Hematopoietic multipotent progenitor cell (in vitro differentiated cells): ENCODE measurements at places on chromosomes 12 and 14. TPM values are rescaled to one million over a fixed set of nuclear protein-coding genes. Genes with fewer than 3 reads are reported as not detected.

The CDKN1B gene
- total RNA-seq, result 123 TPM

DNA sequence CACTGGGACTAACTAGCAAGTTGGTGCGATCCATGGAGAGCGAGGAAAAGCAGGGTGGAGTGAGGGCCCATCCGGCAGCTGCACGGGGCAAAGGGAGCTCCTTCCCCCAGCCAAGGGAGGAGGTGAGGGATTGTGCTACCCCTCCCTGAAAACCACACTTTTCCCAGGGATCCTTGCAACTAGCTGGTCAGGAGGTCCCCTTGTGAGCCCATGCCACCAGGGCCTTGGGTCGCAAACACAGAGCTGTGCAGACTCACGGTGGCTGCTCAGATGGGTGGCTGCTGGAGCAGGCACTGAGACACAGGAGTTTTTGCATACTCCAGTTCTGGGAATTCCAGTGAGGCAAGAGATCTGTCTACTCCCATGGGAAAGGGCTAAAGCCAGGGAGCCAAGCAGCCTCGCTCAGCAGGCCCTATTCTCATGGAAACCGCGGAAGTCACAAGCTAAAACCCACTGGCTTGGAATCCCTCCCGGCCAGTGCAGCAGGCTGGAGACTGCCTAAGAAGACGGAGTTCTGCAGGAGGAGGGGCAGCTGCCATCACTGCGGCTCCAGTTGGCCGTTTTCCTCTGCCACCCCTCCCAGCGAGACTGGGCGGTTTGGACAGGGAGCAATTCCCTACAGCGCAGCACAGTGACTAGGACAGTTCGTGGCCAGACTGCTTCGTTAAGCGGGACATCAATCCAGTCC, 10.9 kb upstream of the ZNF705A start:
- DNase-seq, result no peak

GRCh38 chr12:1640328-1641234, 11.6 kb downstream of the WNT5B start:
- no peak for DNase-seq

The HELB gene
- 7.3 TPM for total RNA-seq

The CLEC1A gene
- total RNA-seq, result under 0.01 TPM

- DNase-seq, result no peak
Observed at GRCh38 chr14:94381149-94382030, 7.0 kb downstream of the SERPINA1 start.

DNA sequence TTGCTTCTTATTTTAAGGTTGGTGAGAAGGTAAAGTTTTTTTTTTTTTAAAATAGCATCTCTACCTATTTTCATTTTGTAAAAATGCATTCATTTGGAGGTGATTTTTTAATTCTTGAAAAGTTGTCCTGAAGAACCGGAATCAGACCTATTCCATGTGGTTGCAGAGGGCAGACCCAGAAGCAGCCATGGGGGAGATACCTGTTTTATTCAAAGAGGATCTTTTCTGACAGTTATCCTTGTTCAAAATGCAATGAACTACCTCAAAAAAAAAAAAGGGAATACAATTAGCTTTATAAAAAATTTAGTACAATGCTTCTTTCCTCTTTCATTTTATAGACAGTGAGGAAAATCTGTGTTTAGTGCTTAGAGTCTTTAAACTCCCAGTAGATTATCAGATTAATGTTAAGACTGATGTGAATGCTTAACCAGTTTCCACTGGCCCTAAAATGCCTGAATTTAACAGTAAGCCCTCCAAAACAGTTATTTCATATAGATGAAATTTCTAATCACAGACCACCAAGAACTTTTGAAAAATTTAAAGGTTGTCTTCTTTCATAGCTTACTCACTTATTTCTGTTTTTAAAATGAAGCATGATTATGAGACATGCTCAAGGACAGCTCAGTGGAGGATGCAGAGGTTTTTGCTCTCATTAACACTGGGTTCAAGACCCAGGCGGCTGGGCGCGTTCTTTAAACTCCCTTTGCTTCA, 8.6 kb upstream of the NEMF start:
- no peak for DNase-seq

The OVCH1 gene
- not detected for total RNA-seq

The CD27 gene
- 1.1 TPM for total RNA-seq

- DNase-seq, result no peak
Observed at GRCh38 chr12:18375583-18375982, 114.3 kb downstream of the PIK3C2G start.

- peak; percentile 34 for DNase-seq
Observed at GRCh38 chr12:8499616-8500015, 13.7 kb upstream of the CLEC4D start.

The PIWIL1 gene
- total RNA-seq, result not detected

DNA sequence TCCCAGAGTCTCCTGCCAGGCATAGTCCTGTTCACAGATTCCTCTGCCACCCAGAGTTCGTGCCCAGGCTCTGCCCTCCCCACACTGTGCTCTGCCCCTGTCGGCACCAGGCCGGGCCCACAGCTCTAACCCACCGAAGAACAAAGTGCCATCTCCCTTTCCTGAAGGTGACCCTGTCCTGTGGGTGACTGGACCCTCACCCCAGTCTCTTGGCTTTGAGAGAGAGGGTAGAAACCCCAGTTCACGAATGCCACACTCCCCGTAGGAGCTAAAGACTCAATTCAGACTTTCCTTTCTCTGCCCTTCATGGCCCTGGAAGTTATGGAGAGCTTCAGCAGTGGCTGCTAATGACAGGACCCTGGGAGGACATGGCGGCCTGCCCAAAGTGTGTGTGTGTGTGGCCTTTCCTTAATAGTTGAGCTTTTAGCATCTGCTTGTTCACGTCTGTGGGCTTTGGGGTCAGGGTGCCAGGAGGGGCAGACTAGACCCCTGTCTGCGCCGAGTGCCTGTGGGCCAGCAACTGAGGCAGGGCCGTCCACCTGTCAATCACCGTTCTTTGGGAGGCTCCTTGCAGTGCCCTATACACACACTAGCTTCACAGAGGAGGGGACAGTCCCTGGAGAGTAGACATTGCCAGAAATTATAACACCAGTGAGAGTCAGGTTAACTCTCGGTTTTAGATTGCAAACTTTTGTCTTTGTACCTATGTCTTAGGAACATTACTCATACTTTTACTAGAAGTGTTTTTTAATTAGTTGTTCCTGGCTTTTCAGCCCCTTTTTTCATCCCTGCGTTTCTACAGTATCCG, 84.6 kb upstream of the DYNC1H1 start:
- no peak for DNase-seq

- no peak for DNase-seq
Observed at GRCh38 chr12:124756760-124757159, 106.9 kb downstream of the SCARB1 start.

GRCh38 chr12:5776091-5776490, 169.0 kb downstream of the ANO2 start:
- no peak for DNase-seq

DNA sequence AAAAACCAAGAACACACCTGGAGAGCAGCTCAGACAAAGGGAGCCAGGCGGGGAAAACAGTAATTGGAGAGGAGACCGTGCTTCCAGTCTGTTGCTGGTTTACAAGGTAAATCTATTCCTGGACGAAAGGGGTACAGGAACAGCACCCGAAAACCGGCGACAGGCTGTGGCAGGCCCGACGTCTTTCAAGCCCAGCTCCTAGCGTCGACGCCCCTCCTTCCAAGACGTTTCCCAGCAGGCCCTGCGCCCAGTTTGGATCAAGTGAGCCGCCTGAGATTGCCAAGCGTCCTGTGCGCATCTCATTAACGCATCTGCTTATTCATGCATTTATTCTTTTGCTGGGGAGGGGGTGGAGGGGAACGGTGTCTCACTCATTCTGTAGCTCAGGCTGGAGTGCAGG, 1.4 kb downstream of the C12orf56 start:
- DNase-seq, result no peak

GRCh38 chr12:83168751-83169150, 482.0 kb downstream of the TMTC2 start:
- DNase-seq, result no peak

DNA sequence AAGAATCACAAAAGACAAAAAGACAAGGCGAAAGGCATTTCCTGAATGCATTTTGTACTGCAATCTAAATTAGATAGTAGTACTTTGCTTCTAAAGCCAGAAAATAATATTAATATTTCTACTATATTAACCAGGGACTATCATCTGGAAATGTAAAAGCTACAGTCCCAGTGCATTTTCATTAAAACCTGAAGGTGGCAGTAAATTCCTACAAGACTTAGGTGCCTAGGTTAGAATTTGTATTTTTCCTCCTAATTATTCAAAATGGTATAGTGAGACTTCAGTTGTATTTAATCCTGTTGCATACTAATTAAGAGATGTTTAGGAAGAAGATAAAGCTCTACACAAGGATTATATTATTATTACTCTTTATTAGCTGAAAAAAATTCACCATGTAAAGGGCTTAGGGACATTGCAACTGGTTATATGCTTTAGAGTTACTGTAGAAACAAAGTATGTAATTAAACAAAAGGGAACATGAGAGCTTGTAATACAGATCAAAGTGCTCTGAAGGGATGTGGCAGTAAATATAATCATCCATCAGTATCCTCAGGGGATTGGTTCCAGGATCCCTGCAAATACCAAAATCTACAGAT, 53.6 kb downstream of the BRMS1L start:
- DNase-seq, result peak; percentile 15

DNA sequence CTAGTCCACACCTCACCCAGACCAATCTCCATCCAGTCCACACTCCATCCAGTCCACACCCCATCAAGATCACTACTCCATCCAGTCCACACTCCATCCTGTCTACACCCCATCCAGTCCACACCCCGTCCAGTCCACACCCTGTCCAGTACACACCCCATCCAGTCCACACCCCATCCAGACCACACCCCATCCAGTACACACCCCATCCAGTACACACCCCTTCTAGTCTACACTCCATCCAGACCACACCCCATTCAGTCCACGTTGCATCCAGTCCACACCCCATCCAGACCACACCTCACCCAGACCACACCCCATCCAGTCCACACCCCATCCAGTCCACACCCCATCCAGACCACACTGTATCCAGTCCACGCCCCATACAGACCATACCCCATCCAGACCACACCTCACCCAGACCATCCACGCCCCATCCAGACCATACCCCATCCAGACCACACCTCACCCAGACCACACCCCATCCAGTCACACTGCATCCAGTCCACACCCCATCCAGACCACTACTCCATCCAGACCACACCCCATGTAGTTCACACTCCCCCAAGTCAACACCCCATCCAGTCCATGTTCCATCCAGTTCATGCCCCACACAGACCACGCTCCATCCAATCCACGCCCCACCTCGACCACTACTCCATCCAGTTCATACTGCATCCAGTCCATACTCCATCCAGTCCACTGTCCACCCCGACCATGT, 116.6 kb upstream of the RTL1 start:
- DNase-seq, result no peak

The EAPP gene
- total RNA-seq, result 35.5 TPM

The KRT80 gene
- total RNA-seq, result under 0.01 TPM

GRCh38 chr12:1518591-1519516, 75.5 kb downstream of the FBXL14 start:
- DNase-seq, result no peak

GRCh38 chr14:57870686-57871457, 5.0 kb upstream of the SLC35F4 start:
- no peak for DNase-seq

DNA sequence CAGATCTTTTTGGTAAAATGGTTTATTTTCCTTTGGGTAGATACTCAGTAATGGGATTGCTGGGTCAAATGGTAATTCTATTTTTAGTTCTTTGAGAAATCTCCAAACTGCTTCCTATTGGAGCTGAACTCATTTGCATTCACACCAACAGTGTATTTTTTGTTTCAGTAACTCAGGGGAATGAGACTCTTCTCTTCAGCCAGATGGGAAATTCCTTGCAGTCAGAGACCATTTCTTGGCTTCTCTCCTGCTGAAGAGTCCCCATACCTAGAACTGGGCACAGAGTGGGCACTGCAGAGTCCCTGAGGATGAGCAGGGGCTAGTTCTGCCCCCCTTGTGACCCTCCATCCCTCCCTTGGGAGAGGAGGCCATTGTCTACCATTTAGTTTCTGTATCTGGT, 10.8 kb downstream of the SDSL start:
- no peak for DNase-seq

The COX8C gene
- not detected for total RNA-seq

The PPM1H gene
- 15.1 TPM for total RNA-seq

DNA sequence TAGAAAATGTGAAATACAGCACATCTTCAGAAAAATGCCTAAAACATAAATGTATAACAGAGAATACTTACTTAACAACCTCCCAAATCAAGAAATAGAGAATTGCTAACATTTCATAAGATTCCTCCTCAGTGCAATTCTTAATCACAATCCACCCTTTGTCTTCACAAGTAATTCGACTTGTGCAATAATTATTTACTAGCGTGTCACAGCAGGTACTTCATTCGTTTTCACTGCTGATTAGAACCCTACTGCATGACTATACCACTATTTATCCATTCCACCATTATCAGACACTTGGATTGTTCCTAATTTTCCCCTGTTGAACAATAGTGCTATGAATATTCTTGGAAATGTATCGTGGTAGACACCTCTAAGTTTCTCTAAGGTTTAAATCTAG, 64.9 kb upstream of the BBS10 start:
- no peak for DNase-seq

The RDH12 gene
- not detected for total RNA-seq

The VWF gene
- total RNA-seq, result 13.5 TPM

GRCh38 chr14:56811593-56812363, 1.5 kb upstream of the OTX2 start:
- DNase-seq, result no peak

DNA sequence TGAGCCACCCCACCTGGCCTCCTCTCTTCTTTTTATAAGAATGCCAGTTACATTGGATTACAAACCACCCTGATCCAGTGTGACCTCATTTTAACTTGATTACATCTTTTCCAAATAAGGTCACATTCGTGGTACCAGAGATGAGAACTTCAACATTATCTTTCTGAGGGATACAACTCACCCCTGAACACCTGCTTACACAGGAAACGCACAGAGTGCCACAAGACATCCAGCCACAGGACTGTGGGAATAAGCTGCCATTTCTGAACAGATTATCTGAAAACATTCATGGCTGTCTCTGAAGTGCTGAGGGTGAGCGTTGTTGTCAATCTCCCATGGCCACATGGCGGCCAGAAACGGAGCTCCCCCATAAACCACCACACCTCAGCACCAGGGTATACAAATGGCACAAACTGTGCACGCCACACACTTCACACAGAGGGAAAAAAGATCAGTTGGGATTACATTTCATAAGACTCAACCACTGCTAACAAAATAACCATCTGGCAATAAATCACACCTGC, 23.7 kb downstream of the FOXN3 start:
- no peak for DNase-seq

The TNFRSF1A gene
- 217 TPM for total RNA-seq

DNA sequence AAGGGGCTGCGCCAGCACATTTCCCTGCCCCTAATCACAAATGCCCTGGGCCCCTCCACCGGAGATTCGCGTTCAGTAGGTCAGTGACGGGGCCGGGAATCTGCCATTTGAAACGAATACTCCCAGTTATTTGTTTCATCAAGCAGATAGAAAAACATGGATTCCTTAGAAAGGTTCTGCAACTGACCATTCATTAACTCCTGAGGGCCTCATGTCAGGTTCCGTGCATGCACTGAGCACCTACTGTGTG, 25.6 kb upstream of the UBC start:
- no peak for DNase-seq

The KLHL33 gene
- total RNA-seq, result 0.27 TPM

GRCh38 chr14:76829013-76829365, 2.8 kb downstream of the LRRC74A start:
- no peak for DNase-seq
